ENCODE measurements at places on chromosomes 16 and 17.

- DNase-seq = peak; percentile 24
These were observed 18.8 kb downstream of the SIAH1 start for GRCh38 chr16:48366165-48367093.

DNA sequence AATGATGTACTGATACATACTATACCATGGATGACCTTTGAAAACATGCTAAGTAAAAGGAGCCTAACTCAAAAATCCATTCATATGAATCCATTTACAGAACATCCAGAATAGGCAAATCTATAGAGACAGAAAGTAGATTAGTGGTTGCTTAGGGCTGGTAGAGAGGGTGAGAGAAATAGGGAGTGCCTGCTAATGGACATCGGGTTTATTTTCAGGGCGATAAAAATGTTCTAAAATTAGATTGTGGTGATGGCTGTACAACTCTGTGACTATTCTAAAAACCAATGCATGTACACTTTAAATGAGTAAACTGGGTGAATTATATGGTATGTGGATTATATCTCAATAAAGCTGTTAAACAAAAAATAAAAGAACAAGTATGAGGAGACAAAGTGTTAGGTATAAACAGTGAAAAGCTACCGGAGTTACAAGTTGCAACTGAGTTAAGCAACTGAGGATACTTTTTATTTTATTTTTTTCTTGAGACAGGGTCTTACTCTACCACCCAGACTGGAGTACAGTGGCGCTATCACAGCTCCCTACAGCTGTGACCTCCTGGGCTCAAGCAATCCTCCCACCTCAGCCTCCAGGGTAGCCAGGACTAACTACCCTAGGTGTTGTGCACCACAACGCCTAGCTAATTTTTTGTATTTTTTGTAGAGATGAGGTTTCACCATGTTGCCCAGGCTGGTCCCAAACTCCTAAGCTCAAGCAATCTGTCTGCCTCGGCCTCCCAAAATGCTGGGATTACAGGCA, 75.5 kb upstream of the CORO6 start:
- DNase-seq = no peak

GRCh38 chr17:71203953-71204352, 916.9 kb upstream of the SOX9 start:
- no peak for DNase-seq

DNA sequence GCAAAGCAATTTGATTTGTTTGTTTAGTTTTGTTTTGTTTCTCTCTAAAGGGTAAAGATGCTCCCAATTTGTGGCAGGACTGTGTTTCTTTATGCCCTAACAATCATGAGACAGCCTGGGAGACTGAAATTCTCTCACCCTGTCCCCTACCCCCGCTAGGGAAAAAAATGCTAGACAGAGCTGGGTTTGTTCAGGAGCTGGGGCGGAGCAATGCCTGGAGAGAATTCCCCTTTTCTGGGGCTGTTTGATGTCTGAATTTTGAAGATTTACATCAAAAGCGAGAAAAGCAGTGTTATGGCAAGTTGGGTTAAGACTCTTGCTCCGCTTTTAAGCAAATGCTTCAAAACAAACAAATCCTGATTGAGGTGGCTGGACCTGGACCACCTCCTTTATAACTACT, 8.4 kb downstream of the MAF start:
- no peak for DNase-seq

DNA sequence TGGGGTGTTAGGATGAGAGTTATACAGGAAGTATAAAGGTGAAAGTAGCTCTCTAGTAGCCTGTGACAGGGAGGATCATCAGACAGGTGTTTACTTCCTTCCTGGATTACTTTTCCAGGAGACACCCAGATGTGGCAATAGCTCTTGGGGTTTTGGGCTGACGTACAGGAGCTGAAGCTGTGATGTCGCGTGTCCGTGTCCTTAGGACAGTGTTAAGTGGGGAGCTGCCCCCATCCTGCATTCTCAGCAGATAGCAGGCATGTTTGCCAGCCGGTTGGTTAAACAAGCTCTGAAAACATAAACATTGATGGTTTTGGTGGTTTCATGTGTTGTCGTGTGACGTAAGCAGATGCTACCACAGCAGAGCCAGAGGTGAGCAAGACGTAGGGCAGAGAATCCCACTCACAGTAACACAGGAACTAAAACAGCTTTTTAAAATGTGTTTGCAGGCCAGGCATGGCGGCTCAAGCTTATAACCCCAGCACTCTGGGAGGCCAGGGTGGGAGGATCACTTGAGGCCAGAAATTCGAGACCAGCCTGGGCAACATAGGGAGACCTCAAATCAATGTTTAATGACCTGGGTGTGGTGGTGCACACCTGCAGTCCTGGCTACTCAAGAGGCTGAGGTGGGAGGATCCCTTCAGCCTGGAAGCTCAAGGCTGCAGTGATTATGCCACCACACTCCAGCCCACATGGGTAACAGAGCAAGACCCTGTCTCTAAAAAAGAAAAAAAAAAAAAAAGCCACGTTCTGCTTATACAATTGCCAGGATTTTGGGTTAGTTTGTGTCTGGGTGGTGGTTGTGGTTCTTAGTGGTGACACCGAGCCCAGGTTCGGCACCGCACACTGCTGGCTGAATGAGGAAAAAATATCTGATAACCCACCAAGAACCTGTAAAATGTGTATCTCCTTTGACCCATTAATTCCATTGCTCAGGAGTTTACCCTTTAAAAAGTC, 18.2 kb upstream of the IL17C start:
- DNase-seq = no peak

GRCh38 chr16:70467113-70467512, 12.7 kb downstream of the FCSK start:
- DNase-seq = no peak

- no peak for DNase-seq
These were observed 91.7 kb downstream of the BCAS3 start for GRCh38 chr17:60769327-60769726.

DNA sequence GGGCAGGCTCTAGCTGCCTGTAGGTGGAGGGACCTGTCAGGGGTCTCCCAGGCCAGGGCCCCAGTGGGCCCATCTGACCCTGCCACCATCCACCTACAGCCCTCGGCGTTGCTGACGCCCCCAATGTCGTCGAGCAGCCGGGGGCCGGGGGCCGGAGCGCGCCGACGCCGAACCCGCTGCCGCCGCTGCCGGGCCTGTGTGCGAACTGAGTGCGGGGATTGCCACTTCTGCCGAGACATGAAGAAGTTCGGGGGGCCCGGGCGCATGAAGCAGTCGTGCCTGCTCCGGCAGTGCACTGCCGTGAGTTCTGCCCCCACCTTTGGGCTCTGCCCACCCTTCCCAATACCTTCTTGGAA, 2.2 kb downstream of the FBXL19 start:
- no peak for DNase-seq

GRCh38 chr16:83561876-83562275, 245.9 kb upstream of the HSBP1 start:
- no peak for DNase-seq

DNA sequence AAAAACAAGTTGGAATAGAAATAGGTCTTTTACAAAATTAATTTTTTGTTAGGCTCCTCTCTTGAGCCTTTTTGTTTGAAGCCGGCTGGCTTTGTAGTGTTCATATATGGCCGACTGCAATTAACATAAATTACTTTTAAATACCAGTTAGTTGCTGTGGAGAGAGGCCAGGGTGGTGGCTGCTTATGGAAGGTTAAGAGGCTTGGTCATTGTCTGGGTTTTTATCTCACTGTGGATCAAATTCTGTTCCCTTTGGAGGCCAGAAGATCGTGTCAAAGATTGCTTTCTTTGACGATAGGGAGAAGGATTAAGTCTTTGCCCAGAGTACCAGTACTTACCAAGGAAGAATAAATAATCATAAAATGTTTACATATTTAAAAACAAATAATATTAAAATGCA, 39.9 kb downstream of the MSI2 start:
- no peak for DNase-seq

- no peak for DNase-seq
These were observed 90.9 kb downstream of the MYH11 start for GRCh38 chr16:15765880-15766279.

GRCh38 chr17:49280061-49280460, 49.5 kb upstream of the PHOSPHO1 start:
- no peak for DNase-seq

DNA sequence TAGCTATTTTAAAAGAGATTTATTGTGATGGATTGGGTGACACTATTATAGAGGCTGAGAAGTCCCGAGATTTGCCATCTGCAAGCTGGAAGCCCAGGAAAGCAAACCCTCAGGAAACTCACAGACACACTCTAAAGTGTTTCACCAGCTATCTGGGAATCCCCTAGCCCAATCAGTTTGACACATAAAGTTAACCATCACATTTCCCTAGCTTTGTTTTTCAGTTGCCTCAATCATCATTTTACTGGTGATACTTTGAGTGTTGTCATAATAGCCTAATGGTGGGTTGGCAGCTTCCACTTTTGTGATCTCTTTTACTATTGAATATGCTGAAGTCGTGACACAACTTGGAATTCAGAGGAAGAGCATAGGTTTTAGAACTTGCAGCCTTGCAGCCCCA, 1.8 kb downstream of the SGF29 start:
- no peak for DNase-seq

DNA sequence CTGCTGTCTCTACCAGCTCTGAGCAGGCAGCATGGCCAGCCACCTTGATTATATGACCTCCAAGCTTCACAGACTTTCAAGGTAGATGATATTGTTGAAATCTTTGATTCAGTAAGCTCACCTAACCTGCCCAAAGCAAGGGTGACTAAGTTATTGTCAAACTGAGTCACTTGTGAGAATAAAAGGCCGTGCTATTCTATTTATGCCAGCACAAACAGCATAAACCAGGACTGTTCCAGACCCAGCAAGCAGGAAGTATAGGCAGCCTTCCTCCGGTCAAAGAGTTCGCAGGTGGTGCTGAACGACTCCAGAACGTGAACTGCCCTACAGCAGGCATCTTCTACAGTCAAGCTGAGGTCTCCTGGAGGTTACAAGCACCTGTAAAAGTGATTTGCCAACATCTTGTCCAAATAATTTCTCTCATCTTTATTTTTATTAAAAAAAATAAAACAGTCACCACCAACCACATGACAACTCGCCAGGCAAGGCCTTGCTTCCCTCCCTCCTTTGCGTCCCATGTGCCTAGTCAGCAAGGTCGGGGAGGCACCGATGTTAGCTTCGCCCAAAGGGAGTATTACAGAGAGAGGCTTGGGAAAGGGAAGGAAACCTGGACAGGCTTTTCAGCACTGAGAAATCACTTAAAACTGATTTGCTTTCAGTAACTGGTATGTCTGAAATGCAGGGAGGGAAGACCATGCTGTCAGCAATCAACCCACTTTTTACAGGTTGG, 10.8 kb downstream of the ARL2BP start:
- no peak for DNase-seq

DNA sequence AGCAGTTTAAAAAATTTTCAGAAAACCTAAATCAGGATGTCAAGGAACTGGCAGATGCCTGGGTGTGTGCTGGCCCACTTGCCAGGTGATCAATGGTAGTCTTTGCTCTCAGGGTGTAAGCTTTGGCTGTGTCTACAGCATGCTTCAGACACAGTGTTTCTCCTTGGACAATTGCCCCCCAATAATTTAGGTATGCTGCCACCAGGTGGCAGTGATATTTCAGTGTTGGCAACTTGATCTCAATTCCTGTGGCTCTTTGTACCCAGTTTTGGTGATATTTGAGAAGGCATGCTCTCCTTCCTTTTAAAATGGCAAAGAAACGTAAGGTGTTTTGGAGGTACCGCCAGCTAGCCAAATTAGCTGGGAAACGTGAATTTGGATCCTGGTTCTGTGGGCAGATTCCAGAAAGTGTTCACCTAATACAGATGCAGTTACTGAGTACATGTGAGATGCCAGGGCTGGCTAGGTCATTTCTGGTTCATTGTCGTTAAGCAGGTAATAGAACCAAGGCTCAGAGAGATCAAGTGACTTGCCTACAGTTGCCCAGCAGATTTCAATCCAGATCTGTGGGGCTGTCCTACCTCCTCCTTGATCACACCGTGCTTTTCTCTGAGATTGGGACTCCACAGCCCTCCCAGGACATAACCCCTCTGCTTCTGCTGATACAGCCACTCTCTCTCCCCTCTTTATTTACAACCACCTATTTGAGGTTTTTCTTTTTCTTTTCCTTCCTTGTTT, 155.6 kb upstream of the PLCG2 start:
- DNase-seq = no peak

- no peak for DNase-seq
These were observed 47.1 kb upstream of the STH start for GRCh38 chr17:45951941-45952340.

- no peak for DNase-seq
These were observed 31.4 kb upstream of the ZNF750 start for GRCh38 chr17:82871056-82871775.

DNA sequence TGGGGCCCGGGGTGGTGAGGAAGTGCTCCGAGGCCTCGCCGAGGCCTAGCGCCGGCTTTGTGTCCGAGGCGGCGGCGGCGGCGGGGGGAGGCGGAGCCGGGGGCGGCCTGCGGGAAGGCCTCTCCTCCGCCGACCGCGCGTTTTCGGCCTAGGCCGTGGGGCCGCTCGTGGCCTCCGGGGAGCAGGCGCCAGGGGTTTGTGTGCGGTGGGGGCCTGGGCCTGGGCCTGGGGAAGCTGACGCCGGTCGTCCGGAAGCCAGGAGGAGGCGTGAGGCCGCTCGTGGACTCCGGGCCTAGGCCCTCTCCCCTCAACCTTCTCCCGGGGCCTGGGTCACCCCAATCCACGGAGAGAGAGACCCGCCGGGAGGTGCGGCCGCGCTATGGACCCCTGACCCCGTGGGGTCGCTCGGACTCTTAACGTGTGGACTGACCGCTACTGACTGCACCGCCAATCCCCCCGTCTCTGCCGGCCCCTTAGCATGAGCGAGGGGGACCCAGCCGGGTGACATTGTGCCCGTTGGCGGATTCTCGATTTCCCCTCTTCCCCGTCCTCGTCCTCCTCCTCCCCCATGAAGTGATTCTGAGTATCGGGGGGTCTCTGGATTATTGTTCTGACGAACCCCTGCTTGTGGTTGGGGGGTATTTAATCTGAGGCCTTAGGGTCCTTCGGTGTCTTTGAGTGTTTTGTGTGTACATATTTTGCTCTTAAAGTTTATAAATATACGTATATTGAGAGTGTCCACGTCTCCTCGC, 660 bp downstream of the RBBP6 start:
- no peak for DNase-seq

- no peak for DNase-seq
These were observed 2.0 kb downstream of the HBZ start for GRCh38 chr16:154217-155030.

DNA sequence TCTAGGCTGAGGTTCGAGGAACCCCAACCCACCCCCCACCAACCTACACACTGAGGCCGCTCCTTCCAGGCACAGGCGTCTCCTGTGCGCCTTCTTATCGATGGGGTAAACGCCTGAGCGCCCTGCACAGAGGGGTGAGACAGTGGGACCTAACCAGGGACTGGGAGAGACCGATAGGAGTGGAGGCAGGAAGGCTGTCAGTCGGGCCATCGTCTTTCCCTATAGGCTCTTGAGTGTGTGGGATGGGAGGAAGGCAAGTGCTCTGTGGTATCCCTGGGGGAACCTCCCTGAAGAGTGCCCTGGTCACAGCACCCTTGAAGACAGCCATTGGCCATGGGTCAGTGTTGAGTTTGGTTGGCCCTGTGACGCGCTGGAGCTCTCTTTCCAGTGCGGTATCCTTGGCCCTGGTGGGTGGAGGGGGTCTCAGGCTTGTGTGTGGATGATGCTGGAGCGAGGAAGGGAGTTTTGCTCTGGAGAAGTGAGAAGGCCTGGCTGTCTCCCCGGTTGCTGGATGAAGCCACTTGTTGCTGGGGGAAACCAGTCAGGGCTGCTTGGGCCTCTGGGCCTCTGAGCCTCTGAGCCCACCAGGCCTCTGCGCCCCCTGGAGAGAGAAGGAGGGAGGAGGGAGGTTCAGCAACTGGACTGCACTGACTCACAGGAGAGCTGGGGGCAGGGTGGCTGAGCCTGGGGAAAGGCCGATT, 1.7 kb downstream of the GPRC5C start:
- DNase-seq = no peak

All from SW 1271 (cell line).